ENCODE measurements at places on chromosomes 16 and 17.

GRCh38 chr17:38469875-38470274, 41.6 kb downstream of the ARHGAP23 start:
- peak; percentile 63 for DNase-seq

DNA sequence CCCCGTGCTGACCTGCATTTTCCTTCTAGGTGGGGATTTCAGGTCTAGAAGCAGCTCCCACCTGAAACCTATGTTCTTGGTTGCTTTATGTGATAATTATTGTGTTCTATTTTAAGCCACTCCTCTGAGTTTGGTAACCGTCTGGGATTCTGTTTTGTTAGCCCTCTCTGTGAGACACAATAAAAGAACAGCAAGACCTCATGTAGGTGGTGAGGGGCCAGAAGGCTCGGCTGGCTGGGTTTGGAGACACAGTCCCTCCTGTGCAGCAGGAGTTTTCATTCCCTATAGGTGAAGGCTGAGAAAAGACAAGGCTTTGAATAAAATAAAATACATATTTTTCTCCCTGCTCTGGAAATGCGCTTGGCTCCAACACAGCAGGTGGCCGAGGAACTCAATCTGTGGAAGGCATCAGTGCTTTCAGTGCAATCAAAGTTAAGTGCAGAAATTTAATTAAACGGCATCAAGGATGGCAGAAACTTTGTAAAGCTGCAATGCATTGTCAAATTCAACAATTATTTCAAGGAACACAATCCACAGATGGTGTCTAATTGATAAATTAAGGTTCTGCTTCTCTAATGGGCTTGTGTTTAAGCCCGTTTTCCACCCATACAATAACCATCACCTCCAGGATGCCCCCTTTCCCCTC, 107.8 kb downstream of the MSI2 start:
- no peak for DNase-seq

- DNase-seq: no peak
Measured at GRCh38 chr17:79633154-79633553, 22.3 kb upstream of the RBFOX3 start.

GRCh38 chr16:785563-786535, 2.3 kb downstream of the RPUSD1 start:
- peak; percentile 70 for DNase-seq

GRCh38 chr17:76452127-76452659, 759 bp downstream of the UBE2O start:
- no peak for DNase-seq

DNA sequence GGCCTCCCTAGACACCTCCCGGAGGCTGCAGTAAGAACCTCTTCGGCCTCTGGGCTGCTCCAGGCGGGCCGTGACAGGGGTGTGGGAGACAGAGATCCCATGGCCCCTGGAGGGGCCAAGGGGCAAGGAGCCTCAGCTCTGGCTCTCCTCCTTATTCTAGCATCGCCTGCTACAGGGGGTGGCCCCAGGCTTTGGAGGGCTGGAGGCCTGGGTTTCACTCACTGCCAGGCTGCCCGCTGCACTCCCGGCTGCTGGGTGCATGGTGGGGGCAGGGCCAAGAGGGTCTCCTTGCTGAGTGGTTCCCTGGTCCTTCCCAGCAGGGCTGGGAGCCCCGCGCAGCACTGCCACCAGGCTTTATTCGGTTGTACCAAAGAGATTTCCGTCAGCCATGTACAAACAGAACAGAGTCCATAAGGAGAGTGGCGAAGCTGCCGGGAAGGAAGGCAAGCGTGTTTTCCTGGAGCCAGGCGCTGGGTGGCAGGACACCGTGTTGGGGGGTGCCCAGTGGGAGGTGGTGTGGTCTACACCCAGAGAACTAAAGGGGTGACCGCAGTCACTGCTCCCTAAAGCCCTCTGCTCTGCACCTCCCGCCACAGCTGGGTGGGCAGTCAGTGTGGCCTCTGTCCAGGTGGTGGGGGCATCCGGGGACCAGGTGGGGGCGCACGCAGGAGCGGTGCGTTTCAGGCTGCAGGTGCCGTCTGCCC, 2.0 kb downstream of the NPB start:
- DNase-seq: no peak

GRCh38 chr16:82185012-82185411, 15.0 kb upstream of the MPHOSPH6 start:
- DNase-seq: no peak

GRCh38 chr17:67328026-67328425, 38.4 kb downstream of the PSMD12 start:
- no peak for DNase-seq

DNA sequence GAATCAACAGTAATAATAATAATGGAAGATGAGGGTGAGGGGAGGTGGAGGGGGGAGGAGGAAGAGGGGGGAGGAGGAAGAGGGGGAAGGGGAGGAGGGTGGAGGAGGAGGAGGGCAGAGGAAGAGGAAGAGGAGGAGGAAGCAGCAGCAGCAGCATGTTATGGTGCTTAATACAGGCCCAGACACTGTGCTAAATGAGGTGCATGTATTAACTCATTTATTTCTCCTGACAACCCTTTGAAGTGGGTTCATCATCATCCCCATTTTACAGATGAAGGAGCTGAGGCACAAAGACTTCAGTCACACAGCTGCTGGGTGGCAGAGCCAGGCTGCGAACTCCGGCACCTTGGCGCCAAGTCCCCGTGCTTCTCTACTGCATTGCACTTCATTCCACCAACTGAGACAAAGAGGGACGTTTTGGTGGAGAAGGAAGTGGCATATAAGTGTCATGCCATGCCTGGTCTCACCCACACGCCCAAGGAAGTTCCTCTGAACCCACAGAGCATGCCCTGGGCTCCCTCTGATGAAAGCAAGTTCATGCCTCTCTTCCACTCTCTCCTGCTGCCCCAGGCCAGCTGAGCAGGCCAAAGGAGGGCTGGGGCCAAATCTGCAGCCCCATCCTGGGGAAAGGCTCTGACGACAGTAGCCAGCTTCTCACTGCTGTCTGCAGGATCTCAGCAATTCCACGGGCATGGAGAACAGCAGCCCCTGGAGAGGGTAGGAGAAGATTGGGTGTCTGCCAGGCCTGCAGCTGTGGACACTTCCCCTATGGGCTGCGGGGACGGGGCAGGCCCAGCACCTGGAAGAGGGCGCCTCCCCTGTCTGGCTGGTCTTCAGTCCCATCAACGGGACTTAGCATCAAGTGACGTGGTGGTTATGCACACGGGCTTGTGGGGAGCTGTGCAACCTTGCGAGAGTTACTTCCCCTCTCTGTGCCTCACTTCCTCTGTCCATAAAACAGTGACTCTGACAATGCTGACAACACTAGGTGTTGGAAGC, 21.8 kb downstream of the XYLT1 start:
- DNase-seq: no peak

DNA sequence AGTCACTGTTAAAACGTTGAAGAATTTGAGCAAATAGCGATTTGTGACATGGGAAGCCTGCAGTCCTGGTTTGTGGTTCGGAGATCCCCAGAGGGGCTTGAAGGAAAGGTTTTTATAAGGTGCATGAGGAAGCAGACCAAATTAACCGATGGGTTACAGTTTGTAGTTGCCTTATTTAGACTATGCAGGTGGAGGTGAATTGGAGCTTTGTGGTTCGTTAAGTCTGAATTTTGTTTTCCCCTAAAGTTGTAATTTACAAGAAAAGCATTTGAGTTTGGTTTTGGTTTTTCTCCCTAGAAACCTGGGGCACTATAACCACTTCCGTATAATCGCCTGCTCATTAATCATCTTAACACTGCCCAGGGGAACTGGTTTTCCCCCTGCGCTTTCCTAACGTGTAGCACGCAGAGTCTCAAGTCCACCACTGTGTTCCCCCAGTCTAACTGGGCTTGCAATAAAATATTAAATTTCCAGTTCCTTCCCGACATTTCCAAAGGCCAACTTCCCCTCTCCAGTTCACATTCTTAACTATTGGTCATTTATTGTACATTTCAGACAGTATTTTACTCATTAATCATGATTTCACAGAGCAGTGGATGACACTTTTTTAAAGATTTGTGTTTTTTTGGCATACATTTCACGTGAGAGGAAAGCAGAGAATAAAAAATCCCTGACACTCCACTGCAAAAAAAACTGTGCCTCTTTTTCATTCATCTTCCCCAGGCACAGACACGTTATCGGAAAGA, 932 bp downstream of the ZNF267 start:
- no peak for DNase-seq

GRCh38 chr17:82878527-82878926, 38.7 kb upstream of the ZNF750 start:
- no peak for DNase-seq

GRCh38 chr16:68259007-68259825, 5.1 kb upstream of the SLC7A6 start:
- no peak for DNase-seq

DNA sequence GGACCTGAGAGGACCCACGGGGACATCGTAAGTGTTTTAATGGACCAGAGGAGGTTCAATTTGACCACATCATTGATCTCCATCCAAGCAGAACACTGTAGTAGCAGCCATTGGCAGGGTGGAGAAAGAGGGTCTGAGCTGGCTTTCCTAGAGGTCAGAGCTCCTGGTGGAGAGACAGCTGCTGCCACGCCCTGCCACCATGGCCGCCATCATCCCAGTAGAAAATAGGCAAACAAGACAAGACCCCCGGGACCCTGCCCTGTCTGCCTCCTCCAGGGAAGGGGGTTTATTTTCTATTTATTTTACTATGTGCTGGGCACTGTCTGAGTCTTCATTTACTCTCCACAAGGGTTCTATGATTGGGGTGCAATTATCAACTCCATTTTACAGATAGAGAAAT, 11.4 kb upstream of the ITGA3 start:
- DNase-seq: no peak

DNA sequence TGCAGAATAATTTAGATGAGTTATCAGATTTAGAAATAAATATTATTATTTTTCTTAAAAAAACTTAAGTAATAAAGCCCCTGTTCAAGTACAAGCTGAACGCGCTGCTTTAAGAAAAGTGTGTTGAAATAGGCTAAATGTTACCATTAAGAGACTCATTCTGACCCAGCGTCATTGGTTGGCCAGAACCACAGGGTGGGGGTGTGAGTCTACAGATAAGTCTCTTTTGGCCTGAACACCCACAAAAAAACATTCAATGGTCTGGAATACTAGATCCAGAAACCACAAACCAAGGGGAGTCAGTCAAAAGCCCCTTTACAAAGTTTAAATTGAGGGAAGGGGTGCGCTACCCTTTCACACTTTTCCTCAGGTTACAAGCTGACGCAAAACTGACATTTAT, 776.1 kb downstream of the KCNJ2 start:
- no peak for DNase-seq

DNA sequence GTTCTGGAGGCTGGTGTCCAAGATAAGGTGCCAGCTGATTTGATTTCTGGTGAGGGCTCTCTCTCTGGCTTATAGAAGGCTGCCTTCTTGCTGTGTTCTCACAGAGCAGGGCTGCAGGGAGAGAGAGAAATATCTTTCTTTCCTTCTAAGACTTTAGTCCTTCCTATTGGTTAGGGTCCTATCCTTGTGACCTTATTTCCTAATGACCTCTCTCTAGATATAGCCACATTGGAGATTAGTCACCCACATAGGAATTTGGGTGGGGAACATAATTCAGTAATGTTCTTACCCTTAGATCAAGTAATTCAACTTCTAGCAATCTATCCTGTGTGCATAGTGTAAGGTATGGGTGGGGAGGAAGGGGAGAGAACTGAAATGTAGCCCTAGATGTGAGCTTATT, 18.0 kb upstream of the ABCA5 start:
- no peak for DNase-seq

GRCh38 chr17:17091276-17091675, 49.0 kb downstream of the MPRIP start:
- no peak for DNase-seq

DNA sequence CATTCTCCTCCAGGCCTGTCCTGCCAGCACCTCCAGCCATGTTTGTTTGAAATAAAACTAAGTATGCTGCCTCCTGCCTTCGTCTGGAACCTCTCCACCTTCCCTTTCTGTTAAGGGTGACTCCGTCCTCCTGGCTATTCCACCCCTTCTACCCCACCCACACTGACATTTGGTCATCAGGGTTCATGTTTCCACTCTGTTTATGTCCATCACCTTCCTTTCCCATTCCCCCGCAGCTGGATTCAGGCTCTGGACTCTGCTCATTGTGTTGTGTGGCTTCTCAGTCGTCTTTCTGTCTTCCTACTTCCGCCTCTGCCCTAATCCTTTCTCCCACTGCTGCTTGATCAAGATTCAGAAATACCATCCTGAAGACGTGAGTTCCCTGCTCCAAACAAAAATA, 28.6 kb downstream of the EPN2 start:
- DNase-seq: no peak

GRCh38 chr16:58494981-58495520, 4.9 kb upstream of the NDRG4 start:
- DNase-seq: peak; percentile 88

DNA sequence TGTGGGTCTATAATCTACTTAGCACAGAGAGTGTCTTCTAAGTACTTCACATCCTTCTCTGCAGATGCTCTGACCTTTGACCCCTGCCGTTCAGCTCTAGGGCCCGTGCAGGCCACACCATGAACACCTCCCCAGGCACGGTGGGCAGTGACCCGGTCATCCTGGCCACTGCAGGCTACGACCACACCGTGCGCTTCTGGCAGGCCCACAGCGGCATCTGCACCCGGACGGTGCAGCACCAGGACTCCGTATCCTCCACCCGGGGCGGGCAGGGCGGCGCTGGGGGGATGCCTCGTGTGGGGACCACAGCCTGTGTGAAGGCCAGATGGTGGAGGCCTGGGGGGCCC, 686 bp downstream of the MLST8 start:
- no peak for DNase-seq

- no peak for DNase-seq
Measured at GRCh38 chr17:56966338-56966737, 5.5 kb upstream of the COIL start.

- no peak for DNase-seq
Measured at GRCh38 chr17:77493238-77493820, 352.6 kb downstream of the SEC14L1 start.

DNA sequence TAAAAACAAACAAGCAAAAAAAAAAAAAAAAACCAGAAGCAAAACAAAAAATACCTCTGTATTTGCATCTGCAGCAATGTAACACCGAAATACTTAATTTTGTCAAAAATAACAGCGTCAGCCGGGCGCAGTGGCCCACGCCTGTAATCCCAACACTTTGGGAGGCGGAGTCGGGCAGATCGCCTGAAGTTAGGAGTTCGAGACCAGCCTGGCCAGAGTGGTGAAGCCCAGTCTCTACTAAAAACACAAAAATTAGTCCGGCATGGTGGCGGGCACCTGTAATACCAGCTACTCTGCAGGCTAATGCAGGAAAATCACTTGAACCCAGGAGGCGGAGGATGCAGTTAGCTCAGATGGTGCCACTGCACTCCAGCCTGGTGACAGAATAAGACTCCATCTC, 683.5 kb upstream of the CA10 start:
- DNase-seq: no peak

All from K562 (cell line).